ENCODE measurements at places on chromosomes 2 and 18. TPM values are rescaled to one million over a fixed set of nuclear protein-coding genes. Genes with fewer than 3 reads are reported as not detected.

DNA sequence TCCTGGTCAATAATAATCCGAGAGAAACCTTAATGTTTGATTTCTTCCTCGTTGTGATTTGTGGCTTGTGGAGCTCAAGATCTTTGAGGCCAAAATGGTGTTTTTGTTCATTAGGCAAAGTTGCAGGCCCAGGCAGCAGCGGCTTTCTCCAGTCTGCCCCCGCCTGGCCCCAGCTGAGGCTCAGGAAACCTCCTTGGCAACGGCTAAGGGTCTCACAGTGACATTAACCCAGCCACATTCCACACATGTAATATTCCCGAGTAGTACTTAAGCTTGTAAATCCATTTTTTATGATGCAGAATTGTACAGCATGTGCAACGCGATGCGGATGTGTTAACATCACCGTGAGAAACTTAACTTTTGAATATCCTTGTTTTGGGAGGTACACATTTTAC is 200.1 kb downstream of the BCL11A start:
- no peaks in the 10 kb centered on the region for H3K27me3 ChIP-seq
- no peak overlapping the region for H3K27ac ChIP-seq
- no peaks in the 10 kb centered on the region for H3K36me3 ChIP-seq
- DNase-seq, result no peak
- H3K4me1 ChIP-seq, result no peaks in the 10 kb centered on the region
- no peak overlapping the region for H3K4me3 ChIP-seq

DNA sequence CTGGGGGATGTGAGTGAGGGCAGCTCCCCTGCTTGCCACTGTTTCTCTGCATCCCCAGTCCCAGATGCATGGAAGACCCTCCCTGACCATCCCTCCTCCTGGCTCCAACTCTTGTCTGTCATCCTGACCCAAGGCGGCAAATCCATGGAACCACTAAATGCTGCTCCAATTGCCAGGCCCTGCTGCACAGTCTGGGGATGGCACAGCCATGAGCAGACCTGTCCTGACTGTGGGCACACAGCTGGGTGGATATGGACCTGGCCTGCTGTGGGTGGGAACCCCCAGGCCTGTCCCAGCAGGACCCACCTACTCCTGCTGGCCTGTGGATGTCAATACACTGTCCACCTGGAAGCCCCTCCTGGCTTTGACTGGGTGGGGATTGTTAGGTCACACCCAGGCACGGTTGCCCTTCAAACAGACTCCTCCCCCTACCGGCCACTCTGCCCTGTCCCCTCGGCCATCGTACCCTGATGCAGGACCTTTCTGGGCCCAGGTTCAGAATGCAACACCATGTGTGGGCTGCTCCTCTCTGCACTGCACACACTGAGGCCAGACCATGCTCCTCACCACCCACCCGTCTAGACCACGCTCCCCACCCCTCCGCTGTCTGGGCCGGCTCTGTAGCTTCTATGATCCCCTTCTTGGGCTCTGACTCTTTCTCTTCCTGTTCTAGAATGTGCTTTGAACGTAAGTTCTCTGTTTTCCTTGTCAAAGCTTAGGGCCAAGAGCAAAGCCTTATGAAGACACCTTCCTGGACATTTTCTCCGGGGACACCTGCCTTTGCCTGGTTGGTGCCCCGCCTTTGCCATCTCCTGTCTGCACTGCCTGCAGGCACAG is 57.9 kb downstream of the INPP5D start:
- no peak overlapping the region for H3K27ac ChIP-seq
- H3K4me3 ChIP-seq, result no peak overlapping the region
- H3K4me1 ChIP-seq, result no peaks in the 10 kb centered on the region
- DNase-seq, result no peak
- H3K36me3 ChIP-seq, result no peaks in the 10 kb centered on the region

GRCh38 chr2:26692897-26693849 is 651 bp downstream of the KCNK3 start:
- peak overlapping the region; percentile 43 for H3K4me3 ChIP-seq
- no peak overlapping the region for H3K27ac ChIP-seq
- peaks cover 24% of the 10 kb centered on the region for H3K4me1 ChIP-seq
- DNase-seq, result no peak
- H3K36me3 ChIP-seq, result no peaks in the 10 kb centered on the region

- no peaks in the 10 kb centered on the region for H3K36me3 ChIP-seq
- H3K4me1 ChIP-seq, result no peaks in the 10 kb centered on the region
- H3K27ac ChIP-seq, result no peak overlapping the region
- no peaks in the 10 kb centered on the region for H3K27me3 ChIP-seq
- DNase-seq, result no peak
Measured at GRCh38 chr2:202064171-202064880, 8.7 kb upstream of the KIAA2012 start.

GRCh38 chr2:186405842-186406241 is 80.2 kb upstream of the ZC3H15 start:
- no peaks in the 10 kb centered on the region for H3K4me1 ChIP-seq
- H3K27me3 ChIP-seq, result no peaks in the 10 kb centered on the region
- no peak for DNase-seq
- no peak overlapping the region for H3K27ac ChIP-seq
- H3K4me3 ChIP-seq, result no peak overlapping the region

DNA sequence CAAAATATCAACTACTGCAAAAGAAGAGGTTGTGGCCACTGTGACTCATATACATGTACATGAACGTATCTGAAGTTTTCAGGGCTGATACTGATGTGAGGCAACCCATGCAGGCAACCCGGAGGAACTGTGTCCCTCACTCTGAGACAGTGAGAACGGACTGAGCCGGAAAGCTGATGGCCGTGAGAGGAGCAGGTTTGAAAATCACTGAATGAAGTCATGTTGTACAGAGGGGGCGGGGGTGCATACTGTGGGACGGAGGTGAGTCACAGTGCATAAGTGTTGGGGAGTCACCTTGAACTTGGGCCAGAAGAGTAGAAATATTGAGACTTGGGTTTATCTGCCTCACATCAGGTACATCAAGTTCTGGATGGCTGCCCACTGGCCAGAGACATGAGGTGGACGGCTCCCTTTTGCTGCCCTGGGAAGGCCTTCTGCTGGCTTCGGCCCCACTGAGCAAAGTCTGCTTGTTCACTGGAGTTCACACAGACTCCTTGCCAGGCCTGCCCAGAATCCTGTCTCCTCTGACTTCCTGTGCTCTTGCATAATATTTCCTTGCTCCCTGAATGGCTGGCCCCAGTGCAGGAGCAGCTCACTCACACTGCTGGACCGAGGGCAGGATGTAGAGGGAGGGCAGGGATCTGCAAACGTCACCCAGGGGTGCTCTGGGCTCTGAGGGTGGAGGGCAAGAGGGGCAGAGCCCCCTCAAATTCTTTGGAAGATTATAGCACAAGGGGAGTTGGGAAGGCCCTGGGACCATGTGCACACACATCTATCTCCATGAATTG is 18.1 kb downstream of the EPAS1 start:
- H3K36me3 ChIP-seq, result peaks cover 10% of the 10 kb centered on the region
- no peak overlapping the region for H3K4me3 ChIP-seq
- H3K27ac ChIP-seq, result peak overlapping the region; percentile 82
- no peaks in the 10 kb centered on the region for H3K27me3 ChIP-seq
- peak; percentile 88 for DNase-seq
- peaks cover 95% of the 10 kb centered on the region for H3K4me1 ChIP-seq

DNA sequence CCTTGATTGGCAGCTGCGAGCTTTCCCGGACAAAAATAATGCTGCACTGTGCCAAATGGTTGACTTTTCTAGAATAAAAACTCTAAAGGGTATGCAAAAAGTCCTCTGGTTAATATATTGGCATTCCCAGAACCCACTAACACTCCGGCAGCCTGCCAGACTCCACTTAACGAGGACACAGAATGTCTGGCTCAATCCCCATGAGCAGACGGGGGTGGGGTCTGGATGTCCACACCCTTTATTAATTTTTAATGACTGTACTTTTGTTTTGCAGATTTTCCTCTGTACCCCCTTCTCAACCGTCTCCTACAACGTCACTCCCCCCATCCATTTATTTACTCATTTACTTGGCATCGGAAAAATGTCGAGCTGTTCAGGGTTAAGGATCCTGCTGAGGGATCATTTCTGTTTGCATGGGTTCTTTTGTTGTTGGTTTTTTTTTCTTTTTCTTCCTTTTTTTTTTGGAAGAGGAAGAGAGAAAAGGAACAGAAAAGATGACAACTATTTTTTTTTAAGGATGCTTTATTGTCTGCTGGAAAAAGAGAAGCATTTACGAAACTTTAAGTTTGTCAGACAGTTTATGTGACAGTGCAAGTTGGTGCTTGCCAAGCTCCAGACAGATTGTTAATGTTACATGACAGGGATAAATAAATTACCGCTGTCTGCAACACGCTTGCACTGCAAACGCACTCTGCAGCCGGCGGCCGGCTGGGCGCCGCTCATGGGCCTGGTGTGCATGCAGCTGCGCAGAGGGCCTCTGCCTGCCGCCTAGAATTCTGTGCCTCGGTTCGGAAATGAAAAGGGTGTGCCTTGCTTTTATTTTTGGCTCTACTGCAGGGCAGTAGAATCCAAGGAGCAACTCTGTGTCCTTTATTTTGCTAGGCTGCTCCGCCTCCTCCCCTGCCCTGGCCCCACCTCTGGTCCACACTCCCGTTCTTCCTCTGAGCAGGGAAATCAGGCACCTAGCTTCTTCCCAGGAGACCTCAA is 3.6 kb downstream of the LDLRAD4 start:
- H3K27me3 ChIP-seq, result no peaks in the 10 kb centered on the region
- peak; percentile 77 for DNase-seq
- H3K4me1 ChIP-seq, result peaks cover 57% of the 10 kb centered on the region
- peak overlapping the region; percentile 45 for H3K4me3 ChIP-seq
- peak overlapping the region; percentile 91 for H3K27ac ChIP-seq

GRCh38 chr2:197072533-197072932 is 146.0 kb upstream of the PGAP1 start:
- H3K27ac ChIP-seq, result no peak overlapping the region
- H3K4me3 ChIP-seq, result no peak overlapping the region
- no peaks in the 10 kb centered on the region for H3K4me1 ChIP-seq
- H3K27me3 ChIP-seq, result no peaks in the 10 kb centered on the region

DNA sequence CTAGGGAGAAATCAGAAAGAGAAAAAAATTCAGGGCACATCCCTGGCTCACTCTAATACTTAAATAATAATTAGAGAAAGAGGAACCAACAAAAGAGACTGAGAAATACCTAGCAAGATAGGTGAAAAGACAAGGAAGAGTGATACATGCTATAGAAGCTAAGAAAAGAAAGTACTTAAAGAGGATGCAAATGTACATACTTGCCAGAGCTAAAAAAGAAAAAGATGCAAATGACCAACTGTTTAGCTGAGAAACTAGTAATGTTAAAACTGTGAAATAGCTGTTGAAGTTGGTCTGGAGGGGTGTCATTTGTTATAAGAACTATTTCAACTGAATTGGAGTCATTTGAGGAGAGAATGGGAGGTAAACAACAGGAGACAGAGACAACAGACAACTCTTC is 412.2 kb downstream of the SPAG16 start:
- no peak overlapping the region for H3K27ac ChIP-seq
- no peaks in the 10 kb centered on the region for H3K27me3 ChIP-seq
- H3K4me3 ChIP-seq, result no peak overlapping the region
- no peak for DNase-seq

DNA sequence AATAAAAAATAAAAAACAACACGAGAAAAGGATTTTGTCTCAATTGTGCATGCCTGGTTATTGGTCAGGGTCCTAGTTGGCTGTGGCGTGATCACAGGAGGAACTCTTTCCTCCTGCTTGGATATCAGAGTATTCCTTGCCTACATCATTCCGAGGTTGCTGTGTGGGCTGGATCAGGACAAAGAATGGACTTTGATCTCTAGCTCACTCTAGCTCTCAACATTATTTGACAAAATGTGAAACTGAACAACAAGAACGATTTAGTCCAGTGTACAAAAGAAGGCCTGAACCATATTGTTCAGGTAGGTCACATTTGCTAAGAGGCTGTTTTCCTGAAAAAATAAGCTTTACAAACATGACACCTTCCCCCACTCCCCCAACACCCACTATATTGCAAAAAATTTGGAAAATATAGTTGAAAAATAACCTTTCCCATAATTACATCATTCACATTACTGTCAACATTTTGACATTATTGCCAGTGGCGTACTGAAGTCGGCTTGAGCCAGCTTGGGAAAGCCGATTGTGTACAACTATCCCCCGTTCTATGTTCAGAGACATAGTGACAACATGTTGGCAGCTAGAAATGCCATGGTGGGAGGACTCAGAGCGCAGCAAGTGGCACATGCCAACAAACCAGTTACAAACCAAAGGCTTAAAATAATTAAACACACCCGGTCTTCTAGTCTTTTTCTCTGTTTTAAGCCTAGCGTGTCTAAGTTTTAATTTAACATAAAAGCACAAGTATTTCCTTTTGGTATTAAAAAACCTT is 179.0 kb downstream of the LPIN1 start:
- H3K36me3 ChIP-seq, result no peaks in the 10 kb centered on the region
- DNase-seq, result no peak
- no peak overlapping the region for H3K4me3 ChIP-seq
- peaks cover 7% of the 10 kb centered on the region for H3K4me1 ChIP-seq
- no peak overlapping the region for H3K27ac ChIP-seq

DNA sequence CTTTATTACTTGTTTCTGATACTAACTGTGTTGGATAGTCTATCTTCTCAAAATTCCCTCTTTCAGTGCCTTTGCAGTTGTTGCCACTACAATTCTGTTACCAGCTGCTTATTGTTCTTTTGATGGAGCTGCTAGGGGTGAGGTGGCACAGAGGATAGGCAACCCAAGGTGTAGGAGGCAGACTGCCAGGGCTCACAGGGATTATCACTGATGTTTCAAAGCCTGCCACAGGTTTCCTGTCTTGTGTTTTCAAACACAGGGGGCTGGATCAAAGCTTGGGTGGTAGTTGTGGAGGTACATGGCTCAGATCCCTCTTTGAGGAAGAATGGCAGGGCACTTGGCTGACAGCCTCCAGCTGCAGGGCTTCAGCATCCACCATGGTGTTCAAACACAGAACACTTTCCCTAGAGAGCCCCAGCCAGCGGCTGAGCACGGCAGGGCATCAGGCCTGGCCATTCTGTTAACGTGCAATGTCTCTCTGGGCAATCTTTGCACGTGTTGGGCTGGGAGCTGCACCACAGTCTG is 87.1 kb downstream of the POLE4 start:
- peaks cover 30% of the 10 kb centered on the region for H3K4me1 ChIP-seq
- no peak for DNase-seq
- H3K27ac ChIP-seq, result no peak overlapping the region

- H3K27ac ChIP-seq, result peak overlapping the region; percentile 39
- no peaks in the 10 kb centered on the region for H3K27me3 ChIP-seq
- no peak for DNase-seq
- H3K36me3 ChIP-seq, result no peaks in the 10 kb centered on the region
- no peak overlapping the region for H3K4me3 ChIP-seq
- H3K4me1 ChIP-seq, result peaks cover 2% of the 10 kb centered on the region
Measured at GRCh38 chr2:56314371-56314770, 130.6 kb downstream of the CCDC85A start.

The TUBA3E gene
- total RNA-seq, result 11.0 TPM

The ALLC gene
- total RNA-seq, result not detected

The GPR45 gene
- not detected for total RNA-seq

The ARL4C gene
- total RNA-seq, result 1.1 TPM

The WNT10A gene
- not detected for total RNA-seq

The C2orf15 gene
- not detected for total RNA-seq

The LRRC30 gene
- not detected for total RNA-seq

The HOXD10 gene
- not detected for total RNA-seq

The WDR43 gene
- 22.3 TPM for total RNA-seq

Measured in heart right ventricle (tissue), 16 donors.